ENCODE measurements at places on chromosomes 11 and 22. TPM values are rescaled to one million over a fixed set of nuclear protein-coding genes. Genes with fewer than 3 reads are reported as not detected.

DNA sequence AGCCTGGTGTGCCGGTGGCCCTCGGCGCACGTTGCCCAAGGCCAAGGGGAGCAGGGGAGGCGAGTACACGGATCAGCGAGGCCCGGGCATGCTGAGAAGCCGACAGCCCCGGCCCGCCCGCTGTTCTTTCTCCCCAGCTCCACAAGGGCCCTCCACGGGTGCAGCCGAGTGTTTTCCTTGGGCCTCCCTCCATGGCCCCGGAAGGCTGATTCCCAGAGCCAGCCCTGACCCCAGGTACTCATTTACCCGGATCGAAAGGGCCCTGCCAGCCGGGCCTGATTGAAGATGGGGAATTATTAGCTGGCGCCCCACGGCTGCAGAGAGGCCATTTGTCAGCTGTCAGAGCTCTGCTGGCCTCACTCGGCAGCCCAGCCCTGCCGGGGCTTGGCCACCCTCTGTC is 53.1 kb downstream of the WNT7B start:
- H3K36me3 ChIP-seq = no peaks in the 10 kb centered on the region
- DNase-seq = no peak
- H3K4me3 ChIP-seq = no peak overlapping the region
- no peak overlapping the region for H3K27ac ChIP-seq
- H3K4me1 ChIP-seq = no peaks in the 10 kb centered on the region

DNA sequence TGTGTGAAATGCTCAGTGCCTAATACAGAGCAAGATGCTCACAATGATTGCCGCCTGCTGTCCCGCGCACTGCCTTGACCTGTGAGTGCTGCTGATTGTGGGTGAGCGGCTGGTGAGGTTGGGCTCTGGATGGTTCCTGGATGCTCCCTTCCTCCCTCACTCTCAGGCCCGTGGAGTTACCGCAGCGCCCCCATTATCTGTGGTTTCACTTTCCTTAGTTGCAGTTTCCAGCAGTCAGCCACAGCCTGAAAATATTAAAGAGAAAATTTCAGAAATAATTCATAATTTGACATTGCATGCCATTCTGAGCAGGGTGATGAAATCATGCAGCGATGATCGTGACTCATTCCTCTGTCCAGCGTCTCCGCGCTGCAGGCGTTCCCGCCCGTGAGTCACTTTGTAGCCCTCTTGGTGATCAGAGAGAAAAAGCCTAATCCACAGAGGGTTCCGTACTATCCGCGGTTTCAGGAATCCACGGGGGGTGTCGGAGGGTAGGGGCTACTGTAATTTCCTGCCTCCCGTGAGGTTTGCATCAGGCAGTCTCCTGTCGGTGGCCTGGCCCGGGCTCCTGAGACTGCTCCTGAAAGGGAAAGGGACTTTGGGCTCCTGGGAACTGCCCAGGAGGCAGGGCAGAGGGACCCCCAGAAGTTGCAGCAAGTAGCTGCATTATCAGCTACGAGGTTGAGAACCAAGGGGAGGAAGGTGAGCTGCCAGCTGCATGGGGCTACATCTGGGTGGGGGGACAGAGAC is 10.6 kb downstream of the RPL3 start:
- DNase-seq = no peak
- peaks cover 6% of the 10 kb centered on the region for H3K36me3 ChIP-seq
- H3K4me3 ChIP-seq = no peak overlapping the region
- H3K4me1 ChIP-seq = peaks cover 18% of the 10 kb centered on the region

DNA sequence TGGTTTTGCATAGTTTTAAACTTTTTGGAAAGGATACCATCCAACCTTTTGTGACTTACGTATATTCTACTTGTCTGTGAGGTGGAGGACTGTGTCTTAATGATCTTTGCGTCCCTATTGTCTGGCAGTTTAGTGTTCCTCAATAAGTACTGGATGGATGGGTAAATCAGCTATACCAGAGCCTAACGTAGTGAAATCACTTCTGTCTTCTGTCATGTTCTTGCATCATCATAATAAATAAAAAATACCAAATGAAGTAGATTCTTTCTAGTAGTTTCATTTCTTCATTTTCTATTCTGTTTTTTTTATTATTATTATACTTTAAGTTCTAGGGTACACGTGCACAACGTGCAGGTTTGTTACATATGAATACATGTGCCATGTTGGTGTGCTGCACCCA is 66.4 kb downstream of the ACER3 start:
- H3K36me3 ChIP-seq = peaks cover 13% of the 10 kb centered on the region
- no peak overlapping the region for H3K27ac ChIP-seq
- DNase-seq = no peak
- no peaks in the 10 kb centered on the region for H3K4me1 ChIP-seq

GRCh38 chr11:92697461-92698312 is 271.8 kb upstream of the MTNR1B start:
- H3K4me1 ChIP-seq = no peaks in the 10 kb centered on the region
- H3K4me3 ChIP-seq = no peak overlapping the region
- H3K36me3 ChIP-seq = no peaks in the 10 kb centered on the region
- no peak for DNase-seq
- no peak overlapping the region for H3K27ac ChIP-seq

DNA sequence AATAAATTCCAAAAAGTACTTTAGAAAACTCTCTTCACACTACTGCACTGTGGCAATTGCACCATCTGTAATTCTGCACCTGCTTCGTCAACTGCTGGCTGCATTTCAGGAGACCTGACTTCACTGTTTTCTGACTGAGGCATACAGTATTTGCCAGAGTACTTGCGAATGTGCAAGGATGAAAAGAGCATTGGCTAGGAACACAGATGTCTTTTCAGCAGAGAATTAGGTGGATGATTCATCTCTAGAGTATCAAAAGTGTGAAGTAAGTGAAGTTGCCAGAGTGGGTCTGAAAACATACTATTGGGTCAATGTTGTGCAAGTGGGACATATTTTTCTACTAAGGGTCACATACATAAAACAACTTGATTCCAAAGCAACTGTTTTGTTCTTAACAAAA is 427.5 kb upstream of the CCDC90B start:
- no peak overlapping the region for H3K4me3 ChIP-seq
- H3K27me3 ChIP-seq = no peaks in the 10 kb centered on the region
- no peak overlapping the region for H3K27ac ChIP-seq
- no peaks in the 10 kb centered on the region for H3K36me3 ChIP-seq

NEFH gene
- polyA plus RNA-seq = not detected

VWCE gene
- not detected for polyA plus RNA-seq

RAB39A gene
- polyA plus RNA-seq = not detected

C22orf42 gene
- polyA plus RNA-seq = not detected

DNA sequence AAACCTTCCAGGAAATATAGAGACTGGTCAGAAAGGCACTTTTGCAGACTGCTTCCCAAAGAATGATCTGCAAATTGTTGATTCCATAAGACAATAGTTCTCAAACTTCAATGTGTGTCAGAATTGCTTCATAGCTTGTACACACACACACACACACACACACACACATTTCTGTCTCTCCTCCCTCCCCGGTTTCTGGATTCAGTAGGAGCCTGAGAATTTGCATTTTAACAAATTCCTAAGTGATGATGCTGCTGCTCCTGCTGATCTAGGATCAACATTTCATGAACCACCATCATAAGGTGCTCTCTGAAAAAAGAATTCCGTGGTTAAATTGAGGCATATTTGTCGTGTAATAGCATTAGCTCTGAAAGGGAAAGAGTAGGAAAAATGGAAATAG is 35.3 kb upstream of the FZD4 start:
- H3K36me3 ChIP-seq = no peaks in the 10 kb centered on the region
- H3K27me3 ChIP-seq = peaks cover 5% of the 10 kb centered on the region
- no peak overlapping the region for H3K27ac ChIP-seq

- DNase-seq = no peak
- H3K27me3 ChIP-seq = peaks cover 4% of the 10 kb centered on the region
- no peaks in the 10 kb centered on the region for H3K4me1 ChIP-seq
Measured at GRCh38 chr11:15295695-15296094, 181.0 kb downstream of the INSC start.

- no peak overlapping the region for H3K4me3 ChIP-seq
- no peaks in the 10 kb centered on the region for H3K27me3 ChIP-seq
- DNase-seq = peak; percentile 31
- H3K36me3 ChIP-seq = no peaks in the 10 kb centered on the region
- H3K27ac ChIP-seq = no peak overlapping the region
Measured at GRCh38 chr11:9861860-9862725, 198.2 kb downstream of the SWAP70 start.

B4GALNT4 gene
- polyA plus RNA-seq = not detected

PLAAT3 gene
- 84.6 TPM for polyA plus RNA-seq

PRODH gene
- polyA plus RNA-seq = not detected

DNA sequence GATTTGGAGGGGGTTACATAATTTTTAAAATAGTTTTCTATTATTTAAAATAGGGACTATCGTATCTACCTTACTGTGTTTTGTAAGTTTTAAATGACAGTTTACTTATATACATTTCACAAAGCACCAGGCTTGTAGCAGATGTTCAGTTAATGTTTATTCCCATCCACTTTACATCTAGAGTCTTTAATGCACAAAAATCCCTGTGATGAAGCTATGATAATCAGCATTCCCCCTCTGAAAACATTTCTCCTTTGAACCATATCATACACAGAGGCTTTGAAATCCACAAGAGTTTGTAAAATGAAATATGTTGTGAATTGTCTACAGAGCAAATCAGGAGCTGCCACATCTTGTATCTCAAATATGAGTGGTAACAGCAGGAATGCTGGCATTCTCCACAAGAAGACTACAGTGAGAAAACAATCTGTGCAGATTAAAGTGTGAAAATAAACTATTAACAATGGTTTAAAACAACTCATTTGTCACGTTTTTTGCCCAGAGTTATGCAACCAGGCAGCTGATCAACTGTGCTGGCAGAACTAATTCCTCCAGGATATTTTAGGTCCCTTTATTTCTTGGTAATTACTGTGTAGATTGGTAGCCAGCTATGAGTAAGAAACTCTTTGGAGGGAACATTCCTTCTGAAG is 699.1 kb upstream of the ARHGAP42 start:
- no peaks in the 10 kb centered on the region for H3K27me3 ChIP-seq
- H3K36me3 ChIP-seq = no peaks in the 10 kb centered on the region
- no peak overlapping the region for H3K4me3 ChIP-seq
- DNase-seq = no peak

DNA sequence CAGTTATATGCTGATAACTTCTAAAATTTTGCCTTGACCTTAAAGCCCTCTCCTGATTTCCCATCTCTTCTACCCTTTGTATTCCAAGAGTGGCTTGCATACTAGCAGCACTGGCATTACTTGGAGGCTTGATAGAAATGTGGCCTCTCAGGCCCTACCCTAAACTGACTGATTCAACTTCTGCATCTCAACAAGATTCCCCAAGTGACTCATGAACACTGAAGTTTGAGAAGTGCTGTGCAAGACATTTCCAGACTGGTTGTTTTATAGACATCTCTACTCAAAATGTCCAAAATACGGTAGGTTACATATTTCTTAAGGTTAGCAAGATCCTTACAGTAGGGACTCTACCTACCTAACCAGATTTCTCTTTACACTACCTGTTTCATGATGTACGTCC is 48.6 kb downstream of the SESN3 start:
- no peak for DNase-seq
- no peak overlapping the region for H3K4me3 ChIP-seq
- no peaks in the 10 kb centered on the region for H3K27me3 ChIP-seq

NLRP14 gene
- polyA plus RNA-seq = not detected

DNA sequence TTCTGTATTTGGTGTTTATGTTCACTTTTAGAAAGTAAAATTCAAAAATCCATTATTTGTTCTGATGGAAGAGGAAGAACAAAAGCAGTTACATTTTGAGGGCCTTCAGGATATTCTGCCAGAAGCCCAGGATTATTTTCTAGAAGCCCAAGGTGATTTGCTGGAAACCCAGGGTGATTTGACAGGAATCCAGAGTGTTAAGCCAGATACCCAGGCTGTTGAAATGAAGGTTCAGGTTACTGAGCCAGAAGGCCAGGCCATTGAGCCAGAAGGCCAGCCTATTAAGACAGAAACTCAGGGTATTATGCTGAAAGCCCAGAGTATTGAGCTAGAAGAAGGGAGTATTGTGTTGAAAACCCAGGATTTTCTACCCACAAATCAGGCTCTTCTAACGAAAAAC is 33.1 kb downstream of the CCDC15 start:
- H3K4me1 ChIP-seq = no peaks in the 10 kb centered on the region
- no peak overlapping the region for H3K27ac ChIP-seq
- peaks cover 65% of the 10 kb centered on the region for H3K36me3 ChIP-seq
- no peak for DNase-seq
- H3K27me3 ChIP-seq = peaks cover 2% of the 10 kb centered on the region
- no peak overlapping the region for H3K4me3 ChIP-seq

GRCh38 chr11:93654226-93654625 is 7.3 kb upstream of the CEP295 start:
- H3K36me3 ChIP-seq = no peaks in the 10 kb centered on the region
- peaks cover 2% of the 10 kb centered on the region for H3K27me3 ChIP-seq
- no peaks in the 10 kb centered on the region for H3K4me1 ChIP-seq
- no peak overlapping the region for H3K4me3 ChIP-seq
- no peak for DNase-seq

GRCh38 chr11:35376613-35377012 is 42.7 kb downstream of the SLC1A2 start:
- no peak for DNase-seq
- no peaks in the 10 kb centered on the region for H3K36me3 ChIP-seq
- H3K4me3 ChIP-seq = no peak overlapping the region
- peaks cover 2% of the 10 kb centered on the region for H3K27me3 ChIP-seq

GRCh38 chr11:102345904-102346303 is 1.1 kb upstream of the BIRC2 start:
- peak overlapping the region; percentile 99 for H3K4me3 ChIP-seq
- peaks cover 7% of the 10 kb centered on the region for H3K36me3 ChIP-seq
- peaks cover 36% of the 10 kb centered on the region for H3K4me1 ChIP-seq
- DNase-seq = no peak
- H3K27me3 ChIP-seq = peaks cover 15% of the 10 kb centered on the region
- H3K27ac ChIP-seq = peak overlapping the region; percentile 100

- no peaks in the 10 kb centered on the region for H3K4me1 ChIP-seq
- no peak overlapping the region for H3K27ac ChIP-seq
- peaks cover 3% of the 10 kb centered on the region for H3K27me3 ChIP-seq
- no peak for DNase-seq
- H3K4me3 ChIP-seq = no peak overlapping the region
Measured at GRCh38 chr22:44888491-44889254, 121.1 kb downstream of the PHF21B start.

FGF3 gene
- polyA plus RNA-seq = not detected

- no peak for DNase-seq
- H3K4me1 ChIP-seq = no peaks in the 10 kb centered on the region
- no peak overlapping the region for H3K4me3 ChIP-seq
- no peak overlapping the region for H3K27ac ChIP-seq
- no peaks in the 10 kb centered on the region for H3K36me3 ChIP-seq
Measured at GRCh38 chr11:58957922-58958321, 18.6 kb downstream of the GLYATL1 start.

- H3K4me3 ChIP-seq = no peak overlapping the region
- DNase-seq = no peak
- peaks cover 24% of the 10 kb centered on the region for H3K27me3 ChIP-seq
- no peak overlapping the region for H3K27ac ChIP-seq
- H3K4me1 ChIP-seq = peaks cover 18% of the 10 kb centered on the region
Measured at GRCh38 chr22:44330188-44330743, 17.5 kb upstream of the SHISAL1 start.

Measured in immature natural killer cell (primary cell).